Colonic mucosa (tissue), 4 donors: ENCODE measurements at places on chromosomes 1 and 21.

GRCh38 chr1:58618303-58618702, 41.3 kb upstream of the TACSTD2 start:
- no peak for DNase-seq

- no peak for DNase-seq
Measured at GRCh38 chr1:43902058-43902831, 31.4 kb upstream of the ARTN start.

GRCh38 chr1:66300972-66301451, 232.9 kb upstream of the SGIP1 start:
- DNase-seq = no peak

DNA sequence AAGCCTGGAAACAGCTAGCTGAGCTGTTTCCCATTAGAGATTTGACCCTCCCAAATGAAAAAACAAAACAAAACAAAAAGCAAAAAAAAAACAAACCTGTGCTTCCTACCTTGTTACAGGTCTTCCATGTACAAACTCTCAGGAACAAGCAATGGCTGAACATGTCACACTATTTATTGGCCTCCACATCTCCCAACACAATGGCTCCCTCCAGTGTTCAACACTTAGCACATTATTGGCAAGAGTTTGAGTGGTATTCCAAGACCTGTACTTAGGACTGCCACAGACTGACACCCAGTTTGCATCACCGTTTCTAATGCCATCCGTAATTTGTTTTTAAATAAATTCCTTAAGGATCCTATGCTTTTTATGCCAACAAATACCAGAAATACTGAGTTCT, 195.0 kb upstream of the OLFM3 start:
- peak; percentile 33 for DNase-seq

- DNase-seq = no peak
Measured at GRCh38 chr1:48789903-48790302, 13.2 kb upstream of the BEND5 start.

GRCh38 chr1:51997974-51998382, 7.5 kb upstream of the RAB3B start:
- DNase-seq = no peak

- DNase-seq = no peak
Measured at GRCh38 chr1:29704430-29704829, 468.1 kb downstream of the PTPRU start.

DNA sequence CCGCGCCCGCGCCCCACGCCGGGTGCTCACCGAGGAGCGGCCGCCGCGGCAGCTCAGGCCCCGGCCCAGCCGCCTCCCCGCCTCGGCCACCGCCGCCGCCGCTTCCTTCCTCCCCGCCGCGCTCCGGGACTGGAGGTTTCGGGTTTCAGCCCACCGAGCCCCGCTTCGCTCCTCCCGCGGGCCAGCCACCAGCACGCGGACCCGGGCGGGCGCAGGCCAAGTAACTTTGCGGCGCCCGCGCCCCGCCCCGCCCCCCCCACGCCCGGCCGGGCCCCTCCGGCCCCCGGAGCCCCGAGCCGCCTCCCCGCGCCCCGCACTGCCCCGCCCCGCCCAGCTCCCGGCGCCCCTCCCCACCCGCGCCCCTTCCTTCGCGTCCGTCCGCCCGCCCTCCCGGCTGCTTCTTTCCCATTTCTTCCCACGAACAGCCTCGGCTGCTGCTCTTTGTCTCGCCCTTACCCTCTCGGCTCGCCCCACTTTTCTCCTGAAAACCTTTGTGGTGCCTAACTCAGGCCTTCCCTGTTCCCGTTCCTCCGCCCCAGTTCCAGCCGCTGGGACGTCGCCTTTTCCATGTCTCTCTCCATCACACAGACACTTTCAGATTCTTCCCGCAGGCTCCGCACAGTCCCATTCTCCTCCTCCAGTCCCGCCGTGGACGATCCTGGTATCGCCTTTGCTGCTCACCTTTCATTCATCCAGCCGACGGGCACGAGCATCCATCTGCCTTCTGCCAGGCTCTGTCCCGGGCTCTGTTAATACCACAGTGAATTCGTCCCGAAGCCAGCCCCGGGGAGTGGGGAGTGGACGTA, at the start of gene GPR161:
Gene GPR161, minus strand, starts transcription at position 222 of the 806 bp plus-strand sequence. CDS start 32,080 bp downstream, outside the sequence.
- DNase-seq = peak; percentile 53

DNA sequence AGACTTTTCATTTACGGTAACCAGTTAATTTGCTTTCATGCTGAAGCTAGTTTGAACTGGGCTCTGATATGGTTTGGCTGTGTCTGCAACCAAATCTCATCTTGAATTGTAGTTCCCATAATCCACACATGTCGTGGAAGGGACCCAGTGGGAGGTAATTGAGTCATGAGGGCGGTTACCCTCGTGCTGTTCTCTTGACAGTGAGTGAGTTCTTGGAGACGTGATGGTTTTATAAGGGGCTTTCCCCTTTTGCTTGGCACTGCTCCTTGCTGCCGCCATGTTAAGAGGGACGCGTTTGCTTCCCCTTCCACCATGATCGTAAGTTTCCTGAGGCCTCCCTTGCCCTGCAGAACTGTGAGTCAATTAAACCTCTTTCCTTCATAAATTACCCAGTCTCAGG, 10.3 kb upstream of the FHAD1 start:
- DNase-seq = no peak

DNA sequence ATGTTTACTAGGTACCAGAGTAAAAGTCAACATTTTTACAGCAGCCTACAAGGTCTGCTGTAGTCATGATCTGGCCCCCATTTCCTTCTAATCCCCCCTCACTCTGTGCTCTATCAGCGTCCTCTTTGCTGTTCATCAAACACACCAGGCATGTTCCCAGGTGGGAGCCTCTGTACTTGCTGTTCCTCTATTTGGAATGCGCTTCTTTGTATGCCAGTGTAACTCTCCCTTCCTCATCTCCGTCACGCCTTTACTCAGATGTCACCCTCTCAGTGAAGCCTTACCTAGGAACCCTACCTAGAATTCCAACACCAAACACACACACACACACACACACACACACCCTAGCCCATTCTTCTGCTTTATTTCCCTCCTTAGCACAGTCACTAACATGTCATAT, 21.0 kb downstream of the TP53BP2 start:
- DNase-seq = no peak

- no peak for DNase-seq
Measured at GRCh38 chr1:203126151-203126865, 1.2 kb upstream of the ADORA1 start.

GRCh38 chr1:71510725-71511124, 429.9 kb upstream of the ZRANB2 start:
- DNase-seq = no peak

- no peak for DNase-seq
Measured at GRCh38 chr21:44623575-44623974, 3.3 kb upstream of the KRTAP10-9 start.

DNA sequence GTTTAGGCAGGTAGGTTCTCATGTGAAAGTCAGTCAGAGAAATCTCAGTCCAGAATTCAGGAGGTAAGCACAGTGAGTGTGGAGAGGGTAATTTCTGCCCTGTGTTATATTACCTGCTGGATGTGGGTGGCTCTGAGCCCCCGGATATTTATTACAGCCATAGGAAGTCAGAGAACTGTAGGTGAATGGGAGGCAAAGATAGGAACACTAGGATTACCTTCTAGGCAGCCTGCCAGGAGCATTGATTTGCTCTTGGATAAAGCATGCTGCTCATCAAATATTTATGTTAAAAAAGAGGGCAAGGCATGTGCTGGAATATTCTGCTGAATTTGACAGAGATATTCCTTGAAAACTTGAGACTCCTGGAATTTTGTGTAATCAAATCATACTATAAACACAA, 8.5 kb downstream of the GNG12 start:
- DNase-seq = no peak

GRCh38 chr1:149884433-149885338, 14.7 kb upstream of the BOLA1 start:
- peak; percentile 27 for DNase-seq

DNA sequence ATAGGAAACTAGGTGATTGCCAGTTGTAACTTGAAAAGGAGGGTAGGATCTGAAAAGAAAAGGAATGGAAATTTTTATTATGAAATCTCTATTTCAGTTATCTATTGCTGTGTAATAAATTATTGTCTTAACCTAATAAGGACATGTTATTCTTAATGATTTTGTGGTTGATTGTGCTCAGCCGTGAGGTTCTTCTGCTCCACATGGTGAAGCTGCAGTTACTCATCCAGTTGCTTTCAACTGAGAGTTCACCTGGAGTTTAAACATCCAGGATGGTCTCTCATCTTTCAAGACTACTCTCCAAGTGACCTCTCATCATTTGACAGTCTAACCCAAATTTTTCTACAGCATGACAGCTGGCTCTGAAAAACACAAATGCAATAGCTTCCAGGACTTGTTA, 96.0 kb downstream of the ATG4C start:
- no peak for DNase-seq

DNA sequence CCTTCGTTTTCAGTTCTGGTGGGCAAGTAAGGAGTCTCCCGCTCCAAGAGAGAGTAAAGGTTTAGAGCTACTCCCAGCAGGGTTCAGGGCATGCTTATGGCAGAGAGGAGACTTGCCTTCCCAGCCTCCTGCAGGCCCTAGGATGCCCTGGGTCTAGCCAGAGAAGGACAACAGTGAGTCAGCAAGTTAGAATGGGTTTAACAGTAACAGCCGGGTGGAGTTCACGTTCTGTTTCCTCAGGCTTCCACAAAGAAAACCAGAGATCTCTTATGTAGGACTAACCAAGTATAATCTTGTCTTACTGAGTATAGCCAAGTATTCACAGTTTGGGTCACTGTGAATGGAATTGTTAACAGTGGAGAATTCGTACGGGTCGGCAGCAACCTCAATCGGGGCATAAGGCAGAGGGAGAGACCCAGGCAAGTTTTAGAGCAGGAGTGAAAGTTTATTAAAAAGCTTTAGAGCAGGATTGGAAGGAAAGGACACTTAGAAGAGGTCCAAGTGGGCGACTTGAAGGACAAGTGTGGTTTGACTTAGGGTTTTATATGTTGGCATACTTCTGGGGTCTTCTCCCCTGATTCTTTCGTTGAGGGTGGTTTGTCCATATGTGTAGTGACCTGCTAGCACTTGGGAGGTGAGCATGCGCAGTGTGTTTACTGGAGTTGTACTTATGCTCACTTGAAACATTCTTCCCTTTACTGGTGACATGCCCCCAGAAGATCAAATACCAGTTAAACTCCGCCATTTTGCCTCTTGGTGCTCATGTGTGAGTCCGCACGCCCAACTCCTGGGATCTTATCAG, 4.5 kb downstream of the OVAAL start:
- DNase-seq = no peak

GRCh38 chr1:67191668-67192520, 25.6 kb downstream of the IL23R start:
- DNase-seq = no peak

DNA sequence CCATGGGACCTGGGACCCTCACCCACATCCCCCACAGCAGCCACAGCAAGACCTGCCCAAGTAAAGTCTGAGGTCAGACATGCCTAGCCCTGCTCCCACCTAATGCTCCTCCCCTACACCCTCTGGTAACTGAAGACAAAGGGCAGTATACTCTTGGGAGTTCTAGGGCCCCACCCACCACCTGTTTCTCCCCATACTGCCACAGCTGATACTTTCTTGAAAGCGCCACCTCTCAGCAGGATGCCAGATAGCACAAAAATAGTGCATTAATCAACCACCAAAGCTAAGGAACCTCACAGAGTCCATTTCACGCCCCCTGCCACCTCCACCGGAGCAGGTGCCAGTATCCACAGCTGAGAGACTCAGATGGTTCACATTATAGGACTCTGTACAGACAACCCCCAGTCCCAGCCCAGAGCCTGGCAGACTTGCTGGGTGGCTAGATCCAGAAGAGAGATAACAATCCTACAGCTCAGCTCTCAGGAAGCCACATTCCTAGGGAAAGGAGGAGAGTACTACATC, 238.1 kb downstream of the LRRC40 start:
- DNase-seq = no peak

- DNase-seq = no peak
Measured at GRCh38 chr1:40742363-40743061, 41.1 kb upstream of the KCNQ4 start.

- DNase-seq = no peak
Measured at GRCh38 chr1:172914501-172915144, 136.1 kb downstream of the TNFSF18 start.

DNA sequence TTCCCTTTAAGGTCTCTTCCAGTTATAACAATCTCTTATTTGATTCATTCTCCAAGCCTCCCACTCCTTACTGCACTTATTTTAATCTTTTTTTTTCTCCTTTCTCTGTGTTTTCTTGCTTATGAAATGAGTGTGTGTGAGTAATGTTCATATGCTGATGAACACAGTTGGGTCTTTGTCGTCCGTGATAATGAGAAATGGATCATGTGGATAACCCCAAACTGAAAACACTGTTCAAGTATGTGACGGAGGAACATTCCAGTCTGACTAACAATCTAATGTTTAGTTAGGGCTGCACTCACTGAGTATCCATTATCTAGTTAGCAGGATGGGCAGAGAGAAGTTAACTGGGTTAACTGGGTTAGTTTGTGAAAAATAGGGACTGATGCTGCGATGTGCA, 253.1 kb upstream of the DUSP10 start:
- no peak for DNase-seq

- DNase-seq = no peak
Measured at GRCh38 chr1:116916002-116916401, 6.3 kb downstream of the PTGFRN start.

DNA sequence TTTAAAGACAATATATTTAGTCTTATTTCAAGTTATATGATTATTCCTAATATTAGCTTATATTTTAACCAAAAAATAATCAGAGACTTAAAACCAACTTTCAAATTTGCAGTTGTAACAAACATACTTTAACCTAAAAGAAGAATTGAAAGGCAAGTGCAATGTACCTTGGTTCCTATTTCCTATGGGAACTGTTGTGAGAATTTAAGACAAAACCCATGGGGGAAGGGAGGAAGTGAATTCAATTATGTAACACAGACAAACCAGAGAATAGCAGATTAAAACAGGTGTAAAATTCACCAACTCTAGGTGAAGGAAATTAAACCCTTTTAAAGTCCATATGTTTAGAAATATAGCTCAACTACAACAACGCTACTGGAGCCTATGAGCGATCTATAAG, 22.6 kb upstream of the CR2 start:
- DNase-seq = no peak

GRCh38 chr1:109947582-109948284, 36.8 kb upstream of the AHCYL1 start:
- DNase-seq = peak; percentile 59

DNA sequence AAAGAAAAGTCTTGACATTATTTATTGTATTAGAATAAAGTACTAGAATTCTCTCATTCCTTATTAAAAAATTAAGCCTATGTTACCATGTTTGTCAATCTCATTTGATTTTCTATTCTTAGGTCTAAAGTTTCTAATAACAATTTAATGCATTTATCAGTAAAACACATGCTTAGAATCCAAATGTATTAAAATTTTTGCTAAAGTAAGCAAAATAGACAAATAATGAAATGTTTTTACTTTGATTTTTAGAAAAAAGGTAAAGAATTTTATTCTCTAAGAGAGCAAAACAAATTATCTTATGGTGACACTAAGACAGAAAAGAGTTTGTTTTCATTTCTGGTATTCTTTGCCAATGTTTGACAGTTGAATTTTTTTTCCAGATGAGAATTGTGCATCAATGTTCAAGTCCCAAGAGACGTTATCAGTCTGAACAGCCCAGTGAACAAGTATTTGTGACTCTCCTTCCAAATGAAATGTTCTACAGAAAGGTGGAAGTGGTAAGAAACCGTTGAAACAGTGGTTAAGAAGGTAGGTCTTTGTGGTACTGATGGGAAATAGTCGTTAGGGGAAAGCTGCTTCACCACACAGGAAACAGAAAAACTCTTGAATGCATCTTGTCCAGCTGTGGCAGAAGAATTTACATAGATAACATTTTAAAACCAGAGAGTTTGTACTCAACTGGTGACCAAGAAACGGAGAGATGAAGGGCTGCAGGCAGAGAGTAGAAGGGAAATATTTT, 402.5 kb downstream of the PTPRC start:
- DNase-seq = no peak

GRCh38 chr21:34870246-34870645, 178.9 kb downstream of the RUNX1 start:
- no peak for DNase-seq
